HepG2 (cell line): ENCODE measurements at places on chromosomes 6 and 20.

DNA sequence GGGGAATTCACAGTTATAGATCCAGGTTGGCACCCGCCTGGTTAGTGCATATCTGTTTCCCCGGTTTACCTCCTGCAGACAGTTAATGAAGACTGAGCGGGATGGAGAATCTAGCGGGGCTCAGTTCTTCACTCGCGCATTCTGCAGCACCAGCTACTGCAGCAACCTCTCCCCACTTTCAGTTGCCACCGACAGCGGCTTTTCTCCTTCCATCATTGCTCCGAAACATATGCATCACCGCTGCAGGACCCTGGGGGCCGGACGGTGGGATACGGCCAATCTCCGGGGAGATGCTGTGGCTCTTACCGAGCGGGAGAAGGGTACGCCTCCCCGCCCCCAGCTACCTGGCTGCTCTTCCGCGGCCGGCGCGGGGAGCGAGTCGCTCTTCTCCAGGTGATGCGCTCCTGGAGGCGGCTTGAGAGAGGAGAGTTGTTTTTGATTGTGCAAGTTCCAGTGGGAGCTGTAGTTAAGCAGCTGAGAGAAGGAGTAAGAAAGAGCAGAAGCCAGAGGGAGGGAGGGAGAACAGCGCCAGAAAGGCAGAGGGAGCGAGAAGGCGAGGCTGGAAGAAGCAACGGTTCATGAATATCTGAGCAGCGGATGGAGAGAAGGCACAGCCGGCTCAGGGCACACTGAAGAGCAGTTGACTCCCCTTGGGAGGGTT is at the start of gene SGK1:
TSS of gene SGK1 (minus strand) at position 642 of the 661 bp plus-strand sequence. CDS start 652 bp downstream, outside the sequence.
- DNase-seq = no peak

GRCh38 chr20:45128099-45128498 is 3.8 kb upstream of the WFDC12 start:
- DNase-seq = no peak

DNA sequence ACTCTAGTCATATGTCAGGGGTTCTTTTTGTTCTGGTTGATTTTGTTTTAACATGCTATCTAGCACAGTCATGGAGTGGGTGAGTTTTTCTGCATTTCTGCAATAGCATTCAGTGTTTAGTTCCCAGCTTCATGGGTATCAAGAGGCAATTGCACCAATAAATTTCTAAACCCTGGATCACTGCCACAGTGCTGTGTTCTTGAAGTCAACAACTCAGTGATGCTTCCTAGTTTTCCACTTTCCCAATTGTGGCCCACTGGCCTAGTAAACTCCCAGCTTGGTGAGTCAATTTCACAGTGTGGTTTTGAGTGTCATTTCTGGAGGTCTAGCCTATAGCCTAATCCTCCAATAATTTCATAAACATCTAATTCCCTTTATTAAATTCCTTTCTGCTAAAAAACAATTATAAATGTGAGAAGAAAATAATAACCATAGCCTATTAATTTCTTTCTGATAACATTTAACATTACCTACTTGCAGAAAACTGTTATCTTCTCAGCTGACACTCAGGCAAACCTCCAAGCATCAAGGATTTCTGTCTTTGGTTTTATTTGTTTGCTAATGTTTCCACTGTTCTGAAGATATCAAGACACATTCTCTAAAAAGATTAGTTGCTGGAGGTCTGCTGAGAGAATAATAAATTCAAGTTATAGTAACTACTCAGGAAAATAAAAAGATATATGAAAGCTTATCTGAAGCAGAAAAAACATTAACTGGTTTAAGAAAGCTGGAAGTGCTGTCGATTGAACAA is 89.9 kb downstream of the PDE7B start:
- DNase-seq = no peak

DNA sequence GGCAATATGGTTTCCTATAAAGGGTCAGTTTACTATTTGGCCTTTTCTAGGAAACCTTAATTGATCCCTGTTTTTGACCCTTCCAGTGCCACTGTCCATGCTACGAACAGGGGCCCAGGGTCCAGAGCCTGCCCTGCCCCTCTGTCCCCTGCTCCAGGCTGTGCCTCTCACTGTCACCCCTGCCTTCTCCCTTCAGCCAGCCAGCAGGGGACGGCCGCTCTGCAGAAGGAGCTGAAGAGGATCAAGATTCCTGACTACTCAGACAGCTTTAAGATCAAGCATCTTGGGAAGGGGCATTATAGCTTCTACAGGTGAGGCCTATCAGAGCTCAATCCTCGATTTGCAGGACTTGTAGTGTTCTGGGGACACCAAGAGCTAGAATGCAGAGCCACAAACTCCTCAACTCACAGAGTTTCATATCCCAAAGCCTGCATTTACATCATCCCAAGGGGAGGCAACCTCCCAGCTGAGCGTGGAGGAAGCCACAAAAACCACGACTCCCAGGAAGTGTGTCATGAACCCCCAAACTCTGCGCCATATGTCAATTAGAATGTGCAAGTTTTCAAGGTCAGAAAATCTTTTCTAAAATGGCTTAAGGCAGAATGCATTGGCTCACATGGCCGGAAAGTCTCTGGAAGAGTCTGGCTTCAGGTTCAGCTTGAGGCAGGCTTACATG is 3.6 kb downstream of the BPI start:
- no peak for DNase-seq

- DNase-seq = no peak
These were observed 59.4 kb downstream of the ADGRF5 start for GRCh38 chr6:46862381-46862780.

DNA sequence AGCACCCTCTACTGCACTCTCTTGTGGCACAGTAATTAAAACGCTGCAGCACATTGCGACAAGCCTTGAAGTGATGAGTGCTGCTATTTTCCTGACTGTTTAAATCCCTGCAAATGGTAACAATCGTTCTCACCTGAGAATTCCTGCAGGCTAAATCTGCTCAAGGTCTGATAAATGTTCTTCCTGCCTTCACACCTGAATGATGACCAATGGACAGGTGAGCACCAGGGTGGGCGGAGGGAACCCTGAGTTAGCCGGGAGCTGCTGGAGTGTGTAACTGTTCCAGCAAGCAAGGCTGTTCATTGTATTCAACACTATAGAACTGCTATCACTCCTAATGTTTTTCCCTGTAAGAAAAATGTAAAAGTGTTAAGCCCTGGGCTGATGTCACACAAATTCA is 4.0 kb downstream of the DACT2 start:
- DNase-seq = no peak

GRCh38 chr6:163646866-163647265 is 232.3 kb downstream of the QKI start:
- DNase-seq = no peak

- no peak for DNase-seq
These were observed 36.2 kb upstream of the PLCB1 start for GRCh38 chr20:8095648-8096572.

- no peak for DNase-seq
These were observed 42.8 kb downstream of the LAMA2 start for GRCh38 chr6:128925765-128926164.

DNA sequence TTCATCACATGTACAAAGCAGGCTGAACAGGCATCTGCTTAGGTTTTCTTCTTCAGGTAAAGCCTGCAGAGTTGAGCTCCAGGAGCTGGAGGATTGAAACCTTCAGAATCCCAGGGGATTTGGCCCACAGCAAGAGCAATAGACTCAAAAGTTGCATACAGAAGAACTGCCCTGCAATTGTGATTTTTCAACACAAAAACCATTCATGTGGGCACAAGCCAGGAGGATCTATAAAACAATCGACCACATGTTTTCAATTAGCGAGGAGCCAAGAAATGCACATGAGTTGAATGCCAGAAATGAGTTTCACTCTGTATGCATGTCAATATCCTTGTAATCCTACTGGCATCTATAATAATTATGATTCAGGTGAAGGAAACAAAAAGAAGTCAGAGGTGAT is 576.4 kb downstream of the HDGFL1 start:
- no peak for DNase-seq
